Suppressor macrophage (primary cell): ENCODE measurements at places on chromosomes 13 and 19.
A peak's percentile ranks its signal among the peaks of the same experiment; 100 is the strongest.

GRCh38 chr19:50417111-50418081 is 1.3 kb upstream of the SPIB start:
- DNase-seq = no peak

- no peak for DNase-seq
These were observed 16.8 kb downstream of the DAPK3 start for GRCh38 chr19:3954107-3954506.

GRCh38 chr19:28519218-28519779 is 693.7 kb downstream of the UQCRFS1 start:
- peak; percentile 36 for DNase-seq

GRCh38 chr13:92315265-92315664 is 911.3 kb upstream of the GPC6 start:
- no peak for DNase-seq

DNA sequence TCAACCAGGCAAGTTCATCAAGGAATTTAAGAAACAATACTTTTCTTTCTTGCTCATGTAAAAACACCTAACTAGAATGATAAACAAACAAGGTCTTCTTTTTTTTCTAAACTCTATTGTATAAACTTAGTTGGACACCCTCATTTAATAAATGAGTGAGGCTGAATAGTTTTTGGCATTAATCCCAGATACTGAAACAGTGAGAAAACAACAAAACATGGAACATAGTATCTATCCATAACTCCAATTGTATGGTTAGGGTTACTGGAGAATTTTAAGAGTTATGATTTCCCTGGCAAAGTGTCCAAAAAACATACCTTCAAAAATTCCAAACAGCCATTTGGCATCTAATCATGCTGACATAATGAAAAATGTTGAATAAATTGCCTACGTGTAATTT is 5.8 kb upstream of the POMP start:
- DNase-seq = no peak

- no peak for DNase-seq
These were observed 432.2 kb downstream of the OLFM4 start for GRCh38 chr13:53460796-53461195.

DNA sequence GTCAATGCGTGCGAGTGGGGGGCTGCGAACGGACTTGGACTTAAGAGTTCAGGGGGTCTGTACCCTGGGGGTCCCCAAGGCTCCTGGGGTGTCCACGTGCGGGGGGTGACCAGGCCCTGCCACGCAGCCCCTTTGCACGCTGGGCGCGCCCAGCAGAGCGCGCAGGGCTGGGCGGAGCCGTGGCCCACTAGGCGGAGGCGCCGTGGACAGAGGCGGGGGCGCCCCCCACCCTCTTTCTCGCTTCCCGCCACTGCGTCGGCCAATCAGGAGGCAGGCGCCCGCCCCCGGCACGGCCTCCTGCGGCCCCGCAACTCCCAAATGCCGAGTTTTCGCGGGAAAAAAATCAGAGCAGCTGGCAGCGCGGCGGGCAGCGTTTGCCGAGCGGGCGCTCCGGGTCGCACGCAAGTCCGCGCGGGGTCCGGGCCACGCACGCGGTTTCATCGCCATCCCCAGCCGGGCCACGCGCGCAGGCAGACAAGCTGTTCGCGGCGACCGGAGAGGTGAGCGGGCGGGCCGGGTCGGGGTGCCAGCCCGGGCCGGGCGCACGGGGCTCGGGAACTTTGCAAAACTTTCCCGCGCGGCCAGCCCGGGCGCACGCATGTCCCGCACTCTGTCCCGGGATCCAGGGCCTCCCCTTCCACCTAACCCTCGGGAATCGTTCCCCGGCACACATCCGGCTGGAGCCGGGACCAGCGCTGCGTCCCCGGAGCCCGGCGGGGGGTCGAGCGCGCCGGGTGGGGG is at the start of gene UHRF1:
TSS of gene UHRF1 (plus strand) at position 346 of the 741 bp plus-strand sequence. CDS start 1,385 bp downstream, outside the sequence.
- peak; percentile 56 for DNase-seq

DNA sequence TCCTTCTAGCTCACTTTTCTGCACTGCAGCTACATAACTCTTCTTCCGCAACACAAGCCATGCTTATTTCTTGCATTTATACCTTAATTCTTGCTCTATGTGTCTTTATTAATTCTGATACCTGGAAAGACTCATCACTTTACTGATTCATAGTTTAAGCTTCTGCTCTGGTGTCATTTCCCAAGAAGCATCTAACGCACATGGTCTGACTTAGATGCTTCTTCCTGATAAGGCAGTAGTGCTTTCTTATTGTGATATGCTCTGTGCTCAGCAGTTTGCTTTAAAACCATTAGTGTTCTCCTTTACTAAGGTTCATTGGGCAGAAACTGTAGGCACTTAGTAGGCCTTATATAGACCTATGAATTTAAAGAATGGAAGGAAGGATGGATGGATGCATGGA is 66.4 kb downstream of the EPSTI1 start:
- no peak for DNase-seq

DNA sequence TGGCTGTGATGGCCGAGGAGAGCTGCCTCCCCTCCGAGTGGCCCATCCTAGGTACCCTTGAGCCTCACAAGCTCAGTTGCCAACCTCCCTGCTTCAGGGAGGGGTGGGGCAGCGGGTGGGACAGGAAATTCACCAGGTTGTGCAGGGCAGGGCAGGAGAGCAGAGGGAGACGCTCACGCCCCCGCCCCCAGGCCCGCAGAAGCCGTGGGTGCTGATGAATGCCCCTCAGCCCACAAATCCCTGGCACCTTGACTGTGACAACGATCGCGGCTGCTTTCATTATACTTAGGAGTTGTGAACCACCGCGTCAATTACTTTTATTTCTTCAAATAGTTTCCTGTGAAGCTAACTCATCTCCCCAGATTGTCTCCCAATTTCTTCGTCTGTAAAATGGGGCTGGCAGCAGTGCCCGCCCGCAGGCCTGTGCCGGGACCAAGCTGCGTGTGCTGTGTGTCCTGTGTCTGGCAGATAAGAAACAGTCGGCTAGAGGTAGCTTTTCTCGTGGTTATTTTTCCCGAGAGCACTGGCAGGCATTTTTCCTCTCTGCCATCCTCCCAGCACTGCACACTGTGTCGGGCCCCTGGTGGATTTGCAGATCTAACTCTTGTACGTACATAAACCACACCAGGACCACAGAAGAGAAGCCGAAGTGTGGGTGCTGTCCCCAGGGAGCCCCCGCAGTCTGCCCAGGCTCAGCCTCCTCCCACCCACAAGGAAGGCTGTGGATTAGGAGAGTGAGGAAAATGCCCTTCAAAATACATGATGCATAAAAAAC is 7.9 kb upstream of the RASA3 start:
- DNase-seq = no peak

DNA sequence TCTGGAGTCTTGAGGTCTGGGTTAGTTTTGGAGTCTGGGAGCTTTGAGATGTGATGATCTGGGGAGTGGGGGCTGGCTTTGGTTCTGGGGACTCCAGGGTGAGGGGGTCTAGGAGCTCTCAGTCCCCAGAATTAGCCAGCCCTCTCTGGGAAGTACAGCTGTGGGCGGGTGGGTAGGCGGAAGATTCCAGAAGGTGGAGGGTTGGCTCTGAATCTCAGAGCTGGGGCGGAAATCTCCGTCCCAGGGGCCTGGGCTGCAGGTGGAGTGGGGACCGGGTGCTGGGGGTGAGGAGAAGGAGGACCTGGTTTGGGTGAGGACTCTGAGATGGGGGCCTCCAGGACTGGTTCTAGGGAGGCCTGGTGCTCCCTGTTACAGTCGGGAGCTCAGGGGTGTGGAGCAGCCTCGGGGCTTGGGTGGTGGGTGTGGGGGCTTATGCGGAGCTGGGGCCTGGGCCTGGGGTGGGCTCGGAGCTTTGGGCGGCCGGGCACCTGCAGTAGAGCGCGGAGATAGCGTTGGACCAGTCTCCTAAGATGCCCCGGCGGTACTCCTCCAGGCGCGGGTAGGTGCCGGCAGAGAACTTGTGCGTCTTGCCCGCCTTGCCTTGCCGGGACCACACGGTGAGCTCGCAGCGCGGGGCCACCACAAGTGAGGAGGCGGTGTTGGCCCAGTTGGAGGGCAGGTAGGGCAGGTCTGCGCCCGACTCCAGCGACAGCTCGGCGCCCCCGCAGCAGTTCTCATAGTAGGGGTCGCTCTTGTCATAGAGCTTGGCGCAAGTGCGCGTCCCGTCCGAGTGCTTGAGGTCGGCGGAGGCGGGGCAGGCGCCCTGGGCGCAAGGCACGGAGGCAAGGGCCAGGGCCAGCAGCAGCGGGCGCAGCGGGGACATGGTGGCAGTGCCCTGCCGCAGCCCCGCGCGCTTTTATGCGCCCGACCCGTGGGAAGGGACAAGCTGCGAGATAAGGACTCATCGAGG is at the start of gene SYCN:
TSS of gene SYCN (minus strand) at position 892 of the 970 bp plus-strand sequence. CDS start at position 883, 9 bp downstream.
- no peak for DNase-seq

GRCh38 chr13:48411841-48412531 is 927 bp downstream of the LPAR6 start:
- peak; percentile 50 for DNase-seq

- DNase-seq = no peak
These were observed 955 bp downstream of the IL4I1 start for GRCh38 chr19:49895566-49896297.
